ENCODE measurements at places on chromosomes 16 and 17.

DNA sequence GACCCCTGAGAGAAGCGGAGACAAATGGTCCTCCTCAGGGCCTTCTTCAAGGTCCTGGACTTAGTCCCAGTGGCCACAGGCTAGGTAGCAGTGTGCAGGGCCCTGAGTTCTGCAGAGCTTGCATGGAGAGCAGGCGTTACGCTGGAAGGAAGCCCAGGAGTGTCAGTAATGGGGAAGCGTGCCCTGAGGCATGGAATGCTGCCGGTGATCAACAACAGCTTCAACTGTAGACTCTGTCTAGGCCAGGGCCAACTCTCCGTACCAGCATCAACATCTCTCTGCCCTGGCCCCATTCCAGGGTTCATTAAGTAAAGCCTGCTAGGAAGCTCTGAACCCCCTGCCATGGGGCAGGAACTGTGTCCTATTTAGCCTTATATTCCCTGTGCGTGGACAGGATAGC lies 568 bp upstream of the TNK1 start:
- no peak for DNase-seq

DNA sequence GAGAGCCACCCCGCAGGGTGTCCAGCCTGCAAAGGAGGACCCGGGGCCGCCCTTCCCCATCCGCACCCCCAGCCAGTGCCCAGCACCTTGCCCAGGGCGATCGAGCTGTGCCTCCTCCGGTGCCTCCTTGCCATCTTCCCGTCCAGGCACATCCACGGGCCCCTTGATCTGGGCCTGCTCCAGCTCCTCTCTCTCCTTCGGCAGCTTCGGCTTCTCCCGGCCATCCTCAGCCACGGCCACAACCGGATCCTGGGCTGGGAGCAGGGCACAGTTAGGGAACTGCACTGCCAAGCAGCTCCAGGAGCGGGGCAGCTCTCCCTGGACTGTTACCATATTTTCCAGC lies 13.8 kb downstream of the NDUFAF8 start:
- DNase-seq, result no peak

- DNase-seq, result no peak
Measured at GRCh38 chr17:42276359-42276608, at the start of gene STAT5B. TSS of gene STAT5B (minus strand) at chr17:42276391. CDS start at chr17:42232127, 44,264 bp downstream.

DNA sequence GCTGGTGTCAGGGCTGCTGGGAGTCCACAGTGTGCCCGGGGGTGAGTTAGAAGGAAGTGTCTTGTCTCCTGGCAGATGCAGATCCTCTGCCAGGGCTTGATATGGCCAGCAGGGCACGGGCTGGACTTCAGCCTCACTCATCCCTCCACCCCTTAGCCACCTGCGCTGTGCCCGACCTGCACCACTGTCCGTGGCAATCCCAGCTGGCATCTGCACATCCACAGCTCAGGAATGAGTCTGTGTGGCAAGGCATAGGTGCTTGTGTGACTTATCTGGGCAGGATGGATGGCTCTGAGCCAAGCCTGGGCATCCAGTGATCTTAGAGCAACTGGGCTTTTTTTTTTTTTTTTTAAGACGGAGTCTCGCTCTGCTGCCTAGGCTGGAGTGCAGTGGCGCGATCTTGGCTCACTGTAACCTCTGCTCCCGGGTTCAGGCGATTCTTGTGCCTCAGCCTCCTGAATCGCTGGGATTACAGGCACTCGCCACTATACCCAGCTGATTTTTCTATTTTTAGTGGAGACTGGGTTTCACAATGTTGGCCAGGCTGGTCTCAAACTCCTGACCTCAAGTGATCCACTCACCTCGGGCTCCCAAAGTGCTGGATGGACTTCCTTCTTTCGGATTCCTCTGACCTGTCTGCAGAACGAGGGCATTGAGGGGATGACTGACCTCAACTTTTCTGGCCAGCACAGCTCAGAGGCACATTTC lies 22.5 kb upstream of the CACNG1 start:
- no peak for DNase-seq

DNA sequence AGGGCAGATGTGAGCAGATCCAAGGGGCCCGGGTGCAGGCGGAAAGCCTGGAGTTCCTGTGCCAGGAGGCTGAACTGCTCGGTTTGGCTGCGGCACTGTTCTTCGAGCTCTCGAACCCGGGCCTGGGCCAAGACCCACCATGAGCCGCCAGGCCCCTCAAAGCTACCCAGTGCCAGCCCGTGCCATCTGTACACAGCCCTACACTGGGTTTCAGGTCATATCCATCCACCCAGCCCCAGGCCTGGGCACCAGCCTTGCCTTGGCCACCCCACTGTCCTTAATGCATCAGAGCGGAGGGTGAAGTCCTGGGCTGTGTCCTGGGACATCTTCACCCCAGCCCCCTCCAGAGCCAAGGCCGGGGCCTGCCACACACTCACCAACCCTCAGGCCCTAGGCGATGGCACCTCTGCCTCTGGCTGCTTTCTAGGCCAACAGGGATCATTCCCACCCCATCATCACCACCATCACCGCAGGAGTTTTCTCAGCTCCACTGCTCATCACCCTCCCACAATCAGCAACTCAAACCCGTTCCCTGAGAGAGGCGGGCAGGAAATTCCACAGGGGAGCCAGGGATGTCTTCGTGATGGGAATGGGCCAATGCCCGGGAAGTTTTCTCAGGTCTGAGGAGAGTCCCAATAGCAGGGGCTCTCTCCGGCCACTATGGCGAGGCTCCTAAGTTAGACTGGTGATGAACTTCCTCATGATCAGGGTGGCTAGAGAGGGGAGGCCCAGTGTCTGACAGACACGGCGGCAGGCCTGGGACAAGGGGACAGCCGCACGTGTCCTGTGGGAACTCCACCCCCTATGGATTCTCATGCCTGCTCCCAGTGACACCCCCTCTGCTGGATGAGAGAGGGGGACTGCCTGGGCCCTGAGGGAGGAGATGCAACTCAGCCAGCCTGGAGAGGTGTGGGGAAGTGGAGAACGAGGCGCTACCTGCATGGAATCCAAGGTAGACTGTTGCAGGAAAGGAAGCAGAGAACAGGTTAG lies 9.1 kb downstream of the TSPOAP1 start:
- DNase-seq, result no peak

DNA sequence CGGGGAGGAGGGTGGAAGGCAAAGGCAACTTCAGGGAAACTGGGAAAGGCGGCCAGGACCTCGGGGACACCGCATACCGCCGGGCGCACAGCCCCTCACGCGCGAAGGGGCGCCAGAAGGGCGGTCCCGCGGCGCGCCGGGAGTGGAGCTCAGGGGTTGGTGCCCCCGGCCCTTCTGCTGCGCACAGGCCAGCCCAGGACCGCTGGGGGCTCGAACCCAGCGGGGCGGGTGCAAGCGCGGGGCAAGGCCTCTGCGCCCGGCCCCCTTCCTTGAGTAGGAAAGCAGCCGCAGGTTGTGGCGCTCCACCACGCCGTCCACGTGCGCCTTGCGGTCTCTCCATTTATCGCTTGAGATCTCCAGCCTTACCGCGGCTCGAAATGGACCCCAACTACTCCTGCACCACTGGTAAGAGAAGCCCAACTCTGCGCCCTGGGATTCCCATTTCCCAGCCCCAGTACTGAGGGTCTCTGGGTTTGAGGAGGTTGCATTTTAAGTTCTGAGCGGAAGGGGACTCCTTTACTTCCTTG lies 3.0 kb upstream of the MT1A start:
- DNase-seq, result no peak

DNA sequence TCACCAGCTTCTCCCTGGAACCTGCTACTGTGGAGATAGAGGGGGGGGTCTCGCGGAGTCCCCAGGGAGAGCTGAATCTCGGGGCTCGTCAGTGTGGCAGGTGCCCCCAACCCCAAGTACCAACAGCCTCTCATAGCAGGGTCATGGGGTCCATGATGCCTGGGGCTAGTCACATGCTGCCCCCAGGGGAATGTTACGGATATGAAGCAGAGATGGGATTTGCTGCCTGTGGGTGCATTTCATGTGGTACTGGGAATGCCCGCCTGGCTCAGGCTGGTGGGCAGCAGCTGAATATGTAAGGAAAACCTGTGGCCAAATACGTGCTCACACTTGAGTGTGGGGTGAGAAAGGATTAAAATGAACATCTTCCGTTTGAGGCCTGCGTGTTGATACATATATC lies 49.4 kb downstream of the MEAK7 start:
- no peak for DNase-seq

- no peak for DNase-seq
Measured at GRCh38 chr16:83900571-83900970, 1.7 kb downstream of the MLYCD start.

GRCh38 chr16:84647828-84648594 lies at the start of gene KLHL36:
TSS of gene KLHL36 (plus strand) at chr16:84648511. CDS start at chr16:84650868, 2,357 bp downstream.
- peak; percentile 49 for DNase-seq

DNA sequence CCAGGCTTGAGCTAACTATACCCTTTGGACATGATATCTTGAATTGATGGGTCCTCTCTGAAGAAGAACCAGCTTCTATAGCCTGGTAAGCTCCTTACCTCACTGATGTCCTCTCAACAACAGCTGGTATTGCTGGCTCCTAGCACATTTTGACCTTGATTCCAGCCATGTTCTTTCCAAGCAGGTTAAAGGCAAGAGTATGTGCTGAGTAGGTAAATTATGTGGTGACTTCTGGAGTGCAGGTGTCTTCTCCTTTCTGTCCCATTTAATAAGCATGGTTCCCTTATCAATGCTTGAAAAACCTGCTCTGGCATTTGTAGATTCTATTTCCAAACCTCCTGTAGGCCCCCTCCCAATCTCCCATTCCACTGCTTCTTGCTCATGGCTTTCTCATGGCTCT lies 300.1 kb downstream of the UTP18 start:
- DNase-seq, result no peak

- no peak for DNase-seq
Measured at GRCh38 chr16:25372716-25373115, 115.1 kb upstream of the ZKSCAN2 start.

GRCh38 chr17:73463821-73464220 lies 152.0 kb upstream of the CDC42EP4 start:
- DNase-seq, result no peak

GRCh38 chr16:86497551-86498021 lies 12.7 kb upstream of the FOXF1 start:
- DNase-seq, result no peak

- no peak for DNase-seq
Measured at GRCh38 chr17:17088086-17088485, 45.8 kb downstream of the MPRIP start.

DNA sequence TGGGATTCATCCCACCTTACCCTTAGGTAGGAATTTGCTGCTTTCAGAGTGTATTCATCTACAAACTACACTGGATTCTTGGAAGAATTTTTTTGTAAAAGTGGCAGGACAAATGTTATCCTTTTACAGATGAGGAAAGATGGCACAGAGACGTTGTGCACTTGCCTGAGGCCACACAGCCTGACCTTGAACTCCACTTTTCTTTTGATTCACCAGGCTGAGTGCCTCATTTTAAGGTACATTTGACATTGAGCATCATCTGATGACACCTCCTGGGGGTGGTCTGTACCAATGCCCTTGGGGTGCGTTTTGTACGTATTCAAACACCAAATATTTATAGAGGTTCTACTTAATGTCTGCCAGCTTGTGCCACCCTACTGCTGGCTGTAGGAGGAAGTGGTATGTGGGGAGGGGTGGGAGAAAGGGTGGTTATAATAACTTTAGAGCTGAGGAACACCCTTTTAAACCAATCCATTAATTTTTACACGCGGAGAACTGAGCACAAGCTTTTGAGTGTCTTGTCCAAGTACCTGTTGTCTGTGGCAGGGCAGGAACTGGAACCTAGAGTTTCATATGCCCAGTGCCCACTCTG lies 29.1 kb downstream of the HS3ST3B1 start:
- no peak for DNase-seq

GRCh38 chr17:70076831-70077230 lies 1.8 kb downstream of the KCNJ16 start:
- no peak for DNase-seq

- no peak for DNase-seq
Measured at GRCh38 chr16:67191411-67191994, 452 bp upstream of the E2F4 start.

DNA sequence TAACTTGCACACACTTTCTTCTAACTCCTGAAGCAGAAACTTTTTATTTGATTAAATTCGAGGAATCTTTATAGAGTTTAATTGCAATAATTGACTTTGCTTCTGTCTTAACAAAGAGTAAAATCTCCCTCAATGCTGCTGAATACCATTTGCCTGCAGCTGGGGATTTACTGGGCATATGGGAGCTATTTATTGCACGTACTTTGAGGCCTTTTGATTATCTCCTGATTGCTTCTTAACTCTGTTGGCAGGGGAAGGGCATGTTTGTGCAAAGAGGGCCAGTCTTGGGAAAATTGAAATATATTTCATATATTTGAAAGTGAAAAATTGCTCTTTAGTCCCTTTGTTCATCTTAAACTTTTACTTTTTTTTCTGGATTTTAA lies 156.8 kb upstream of the CHMP6 start:
- DNase-seq, result no peak

DNA sequence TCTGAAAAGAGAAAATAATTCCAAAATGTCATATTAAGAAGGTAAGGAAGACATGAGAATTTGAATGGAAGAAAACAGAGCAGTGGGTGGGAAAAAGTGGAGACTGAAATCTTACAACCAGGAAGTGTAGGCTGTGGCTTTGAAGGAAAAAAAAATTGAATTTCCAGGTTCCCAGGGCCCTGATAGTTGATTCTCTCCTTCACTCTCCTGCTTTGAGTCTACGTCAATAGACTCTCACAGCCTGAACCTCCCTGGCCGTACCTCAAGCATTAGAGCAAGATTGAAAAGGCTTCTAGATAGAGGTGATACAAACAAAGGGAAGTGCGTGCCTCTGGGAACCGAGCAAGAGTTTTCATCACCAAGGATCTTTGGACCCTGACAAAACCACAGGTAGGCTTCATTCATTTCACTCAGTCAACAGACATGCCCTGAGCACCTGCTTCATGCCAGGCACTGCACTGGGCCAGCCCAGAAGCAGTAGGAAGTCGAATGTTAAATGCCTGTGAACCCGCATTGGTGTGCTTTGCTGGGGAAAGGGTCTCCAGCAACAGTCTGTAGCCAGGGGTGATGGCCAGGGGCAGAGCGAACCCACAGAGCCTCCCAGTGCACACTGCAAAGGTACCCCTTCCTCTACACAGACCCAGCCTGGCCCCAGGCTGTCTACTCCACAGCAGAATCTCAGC lies 163.9 kb downstream of the SLC39A11 start:
- DNase-seq, result no peak

DNA sequence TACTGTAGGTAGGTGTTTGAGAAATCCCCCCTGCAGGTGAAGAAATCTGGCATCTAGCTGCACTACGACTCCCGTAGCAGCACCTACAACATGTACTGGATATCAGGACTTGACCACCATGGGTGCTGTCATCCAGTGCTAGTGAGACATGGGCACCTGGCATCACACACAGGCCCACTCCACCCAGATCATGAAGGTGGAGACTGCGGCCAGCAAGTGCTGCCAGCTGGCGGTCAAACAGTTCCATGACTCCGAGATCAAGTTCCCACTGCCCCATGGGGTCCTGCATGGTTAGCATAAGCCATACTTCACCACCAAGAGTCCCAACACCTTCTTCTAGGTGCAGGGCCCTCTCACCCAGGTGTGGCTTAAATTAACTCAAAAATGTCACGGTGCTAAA lies 213.0 kb upstream of the C17orf78 start:
- DNase-seq, result no peak

- DNase-seq, result no peak
Measured at GRCh38 chr16:56874800-56875199, 9.8 kb downstream of the SLC12A3 start.

DNA sequence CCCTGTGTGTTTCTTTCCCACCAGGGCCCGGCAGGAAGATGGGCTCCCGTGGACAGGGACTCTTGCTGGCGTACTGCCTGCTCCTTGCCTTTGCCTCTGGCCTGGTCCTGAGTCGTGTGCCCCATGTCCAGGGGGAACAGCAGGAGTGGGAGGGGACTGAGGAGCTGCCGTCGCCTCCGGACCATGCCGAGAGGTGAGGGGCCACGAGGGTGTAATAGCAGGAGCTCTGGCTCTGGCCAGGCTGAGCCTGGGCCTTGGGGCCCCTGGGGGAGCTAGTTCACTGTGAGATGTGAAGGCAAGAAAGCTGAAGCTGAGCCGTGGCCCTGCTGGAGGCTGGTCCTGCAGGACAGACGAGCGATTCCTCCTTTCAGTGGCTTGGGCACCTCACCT lies 20.0 kb downstream of the C1QTNF1 start:
- no peak for DNase-seq

Measured in stimulated activated CD8-positive, alpha-beta memory T cell treated with anti-CD3 and anti-CD28 coated beads, Interleukin-7, amount 100 ng/mL, for 1 hour (primary cell).